A172 (cell line): ENCODE measurements at places on chromosomes 16 and 17. TPM values are rescaled to one million over a fixed set of nuclear protein-coding genes. Genes with fewer than 3 reads are reported as not detected.

Gene TBC1D3G
- 0.50 TPM in 1 of 2 replicates, not detected in the other for total RNA-seq

Gene TMEM204
- total RNA-seq: 0.17 TPM in 1 of 2 replicates, not detected in the other

Gene PRSS8
- 2.9 and 4.2 TPM in 2 replicates for total RNA-seq

Gene HBA2
- total RNA-seq: not detected in 2 replicates

DNA sequence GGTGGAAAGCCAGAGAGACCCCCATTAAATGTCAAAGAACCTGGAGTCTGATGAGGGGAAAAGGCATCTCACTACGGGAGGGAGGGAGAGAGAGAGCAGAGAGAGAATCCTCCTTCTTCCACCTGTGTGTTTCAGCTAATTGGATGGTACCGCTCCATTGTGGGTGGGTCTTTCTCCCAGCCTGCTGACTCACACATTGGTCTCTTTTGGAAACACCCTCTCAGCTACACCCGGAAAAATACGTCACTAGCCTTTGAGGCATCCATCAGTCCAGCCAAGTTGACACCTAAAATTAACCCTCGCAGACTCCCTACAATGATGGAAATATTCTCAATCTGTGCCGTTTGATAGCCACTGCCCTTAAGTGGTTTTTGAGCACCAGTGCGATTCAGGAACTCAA, 100.4 kb downstream of the ELAC2 start:
- peak; percentile 65 for DNase-seq

DNA sequence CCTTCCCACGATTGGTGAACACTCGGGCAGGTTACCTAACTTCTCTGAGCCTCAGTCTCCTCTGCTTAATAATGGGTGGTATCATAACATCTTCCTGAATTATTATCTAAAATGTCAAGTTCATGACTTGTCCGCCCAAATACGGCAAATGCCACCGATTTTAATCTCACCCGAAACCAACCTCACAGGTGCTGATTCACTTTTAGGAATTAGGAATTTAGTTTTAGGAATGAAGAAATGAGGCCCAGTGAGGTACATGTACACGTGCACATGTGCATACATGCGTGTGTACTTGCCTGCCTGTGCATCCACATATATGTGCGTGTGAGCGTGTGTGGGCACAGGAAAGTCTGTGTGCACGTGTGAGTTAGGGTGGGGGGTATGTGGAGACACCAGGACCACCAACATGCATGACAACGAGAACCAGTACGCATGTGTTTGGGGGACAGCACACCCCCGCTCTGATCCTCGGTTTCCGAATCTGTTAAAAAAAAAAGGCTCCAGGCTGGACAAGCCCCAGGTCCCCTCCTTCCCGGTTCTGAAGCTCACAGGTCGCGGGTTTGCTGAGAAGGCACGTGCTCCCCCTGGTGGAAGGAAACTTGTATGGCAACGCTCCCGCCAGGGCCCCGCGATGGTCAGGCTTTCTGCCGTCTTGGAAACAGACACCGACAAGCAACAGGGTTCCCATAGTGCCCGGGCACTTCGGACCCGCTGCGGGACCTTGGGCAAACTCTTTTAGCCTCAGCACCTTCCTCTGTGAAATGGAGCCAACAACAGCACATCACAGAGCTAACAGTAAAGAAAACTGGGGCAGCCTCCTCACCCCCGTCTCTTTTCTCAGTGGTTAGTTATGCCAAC, 219.2 kb downstream of the RBFOX3 start:
- peak; percentile 65 for DNase-seq

- peak; percentile 86 for DNase-seq
Observed at GRCh38 chr16:87464691-87465300, 28.0 kb downstream of the ZCCHC14 start.

DNA sequence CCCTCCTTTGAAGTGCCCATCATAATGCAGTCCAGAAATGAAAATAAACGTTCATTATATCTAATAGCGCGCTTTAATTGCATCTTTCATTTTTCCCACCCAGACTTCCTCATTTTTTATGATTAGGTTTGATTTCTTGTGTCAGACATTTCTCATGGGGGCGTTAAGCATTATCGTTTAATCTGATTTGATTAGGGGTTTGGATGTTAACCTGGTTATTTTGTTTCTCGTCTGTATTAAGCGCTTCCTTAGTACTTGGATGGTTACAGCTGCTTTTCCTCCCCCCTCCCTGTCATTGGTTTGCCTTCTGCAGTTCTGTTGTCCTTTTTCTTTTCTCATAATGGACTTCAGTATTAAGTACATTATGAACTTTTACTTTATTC, 540 bp downstream of the MFSD11 start:
- DNase-seq: no peak

DNA sequence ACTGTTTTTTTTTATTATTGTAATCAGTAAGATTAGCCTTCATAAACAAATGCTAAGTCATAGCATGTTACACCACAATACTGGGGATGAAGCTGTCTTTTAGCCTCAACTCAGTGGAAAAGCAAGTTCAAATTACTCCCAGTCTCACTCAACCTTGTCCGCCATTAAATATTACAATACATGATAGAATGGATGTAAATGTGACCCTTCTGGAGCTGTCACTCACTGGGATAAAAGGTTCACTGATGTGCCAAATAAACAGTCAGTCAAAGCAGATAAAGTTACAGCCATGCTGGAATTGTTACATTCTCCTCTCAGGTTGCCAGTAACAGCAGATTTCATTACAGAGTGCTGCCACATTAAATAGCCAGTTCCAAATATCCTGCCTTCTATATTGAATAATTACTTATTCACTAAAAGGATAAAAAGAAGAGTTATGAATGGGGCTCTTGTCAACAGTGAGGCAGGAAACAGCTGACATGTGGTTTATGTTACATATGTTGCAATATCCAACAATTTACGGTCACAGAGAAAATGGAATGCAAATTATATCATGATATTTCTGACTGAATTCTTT, 53.4 kb downstream of the BRIP1 start:
- DNase-seq: no peak
